ENCODE measurements at places on chromosomes 16 and 17. TPM values are rescaled to one million over a fixed set of nuclear protein-coding genes. Genes with fewer than 3 reads are reported as not detected.

The CTRB2 gene
- total RNA-seq, result not detected

The GNAO1 gene
- 0.09 TPM for total RNA-seq

The PERCC1 gene
- not detected for total RNA-seq

The RASD1 gene
- total RNA-seq, result 0.79 TPM

The MRPL58 gene
- total RNA-seq, result 29.3 TPM

All from bronchial smooth muscle cell (primary cell).